Stimulated activated CD8-positive, alpha-beta memory T cell treated with anti-CD3 and anti-CD28 coated beads, Interleukin-7, amount 100 ng/mL, for 1 hour (primary cell): ENCODE measurements at places on chromosomes 5 and 9.

- no peak for DNase-seq
Observed at GRCh38 chr9:37902796-37903646, 906 bp downstream of the SLC25A51 start.

DNA sequence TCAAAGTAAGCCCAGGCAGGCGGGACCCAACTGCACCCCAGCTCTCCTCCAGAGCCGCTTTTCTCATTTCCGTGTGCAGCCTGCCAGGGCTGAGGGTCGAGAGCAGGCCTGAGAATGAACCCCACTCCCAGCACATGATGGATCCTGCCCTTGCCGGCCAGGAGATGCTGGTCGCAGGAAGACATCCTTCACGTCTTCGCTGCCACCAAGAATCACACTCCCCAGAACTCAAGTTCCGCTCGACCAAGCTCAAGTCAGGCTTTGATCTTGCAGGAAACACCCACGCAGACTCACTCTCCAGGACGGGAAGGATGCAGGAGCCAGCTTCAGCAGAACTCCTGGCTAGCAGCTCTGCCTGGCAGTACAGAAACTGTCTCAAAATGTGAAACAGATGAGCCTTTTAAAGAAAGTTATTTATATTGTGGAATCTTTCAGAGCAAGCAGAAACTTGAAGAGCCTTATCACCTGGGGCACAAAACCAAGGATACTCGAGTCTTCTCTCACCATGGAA, 102.4 kb downstream of the ROR2 start:
- DNase-seq, result no peak

GRCh38 chr5:72693546-72694205, 122.8 kb upstream of the TNPO1 start:
- DNase-seq, result no peak

DNA sequence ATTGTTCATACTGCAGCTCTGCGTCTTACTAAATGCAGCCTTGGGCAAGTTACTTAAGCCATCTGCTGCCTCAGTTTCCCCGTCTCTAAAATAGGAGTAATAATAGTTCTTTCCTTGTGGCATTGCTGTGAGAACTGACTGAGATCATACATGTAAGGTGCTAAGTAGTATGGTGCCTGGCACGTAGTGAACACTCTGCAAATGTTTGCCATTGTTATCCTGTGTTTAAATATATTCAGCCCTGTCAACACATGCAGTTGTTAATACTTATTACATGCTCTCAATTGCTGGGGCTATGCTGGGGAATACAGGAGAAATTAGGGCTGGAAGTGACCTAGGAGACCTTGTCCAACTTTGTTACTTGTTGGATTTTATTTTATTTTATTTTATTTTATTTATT, 105.2 kb upstream of the RAI14 start:
- DNase-seq, result no peak

DNA sequence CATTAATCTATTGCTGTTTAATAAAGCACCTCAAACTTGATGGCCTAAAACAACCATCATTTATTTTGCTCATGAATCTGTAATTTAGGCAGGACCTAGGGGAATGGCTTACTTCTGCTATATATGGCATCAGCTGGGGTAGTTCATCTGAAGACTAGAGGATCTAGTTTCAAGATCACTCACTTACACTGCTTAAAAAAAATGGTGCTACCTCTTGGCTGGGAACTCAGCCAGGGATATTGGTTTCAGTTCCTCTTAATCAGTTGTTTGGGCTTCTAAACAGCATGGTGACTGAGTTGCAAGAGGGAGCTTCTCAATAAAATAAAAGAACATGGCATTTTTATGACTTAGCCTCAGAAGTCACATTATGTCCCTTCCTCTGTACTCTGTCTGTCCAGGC, 142.0 kb downstream of the FAM114A2 start:
- no peak for DNase-seq

- DNase-seq, result no peak
Observed at GRCh38 chr9:122145592-122145863, 14.1 kb downstream of the NDUFA8 start.

- no peak for DNase-seq
Observed at GRCh38 chr9:72656021-72656420, 134.6 kb downstream of the TMC1 start.

DNA sequence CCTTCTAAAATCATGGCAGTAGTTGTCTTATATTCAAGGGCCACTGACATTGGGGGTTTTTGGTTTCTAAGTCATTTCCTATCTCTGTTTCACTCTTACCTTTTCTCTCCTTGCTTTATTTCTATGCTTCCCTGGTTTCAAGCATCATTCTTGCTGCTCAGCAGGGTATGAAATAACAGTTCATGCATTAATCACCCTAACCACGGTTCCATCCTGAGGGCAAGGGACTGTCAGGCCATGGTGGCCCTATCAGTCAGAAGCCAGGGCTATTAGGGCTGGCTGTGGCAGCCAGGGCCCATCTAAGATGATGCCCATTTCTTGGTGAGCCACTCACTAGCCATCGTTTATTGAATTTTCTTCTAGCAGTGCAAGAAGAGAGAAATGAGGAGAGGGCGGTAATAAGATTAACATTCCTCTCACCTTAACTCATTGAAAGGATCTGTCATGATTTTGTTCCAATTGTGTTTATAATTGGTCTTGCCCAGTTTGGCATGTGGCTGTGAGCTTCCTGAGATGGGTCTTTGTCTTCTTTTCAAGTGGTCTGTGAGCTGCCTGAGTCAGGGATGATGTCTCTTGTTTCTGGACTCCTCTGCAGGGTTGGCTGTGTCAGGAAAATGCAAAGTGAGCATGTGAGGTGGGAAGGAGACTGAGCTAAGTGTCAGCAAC, 45.2 kb downstream of the CYSTM1 start:
- DNase-seq, result no peak

GRCh38 chr9:113996531-113997001, 81.5 kb downstream of the AMBP start:
- no peak for DNase-seq

- no peak for DNase-seq
Observed at GRCh38 chr9:6271508-6272228, 56.1 kb downstream of the IL33 start.

DNA sequence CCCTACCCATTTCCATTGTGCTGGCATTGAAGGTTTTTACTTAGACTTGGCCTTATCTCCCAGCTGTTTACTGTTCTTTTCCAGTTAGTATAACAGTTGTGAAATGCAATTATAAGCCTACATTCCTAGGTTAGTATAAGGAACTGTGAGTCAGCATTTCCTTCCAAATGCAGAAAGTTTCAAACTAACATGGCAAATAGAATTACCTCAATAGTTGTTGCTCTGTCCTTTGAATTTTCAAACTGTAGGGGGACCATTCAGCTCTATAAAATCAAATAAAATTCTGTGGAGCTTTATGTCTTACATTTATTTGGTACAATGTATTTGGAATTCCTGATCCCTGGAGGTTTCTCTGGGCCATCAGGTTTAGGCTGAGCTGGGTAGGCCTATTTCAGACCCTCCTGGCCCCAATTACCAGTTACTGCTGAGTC, 47.2 kb downstream of the ARHGEF28 start:
- DNase-seq, result no peak

GRCh38 chr9:38370176-38370575, 22.3 kb upstream of the ALDH1B1 start:
- DNase-seq, result no peak

GRCh38 chr9:114047717-114048116, 30.4 kb downstream of the AMBP start:
- DNase-seq, result no peak

DNA sequence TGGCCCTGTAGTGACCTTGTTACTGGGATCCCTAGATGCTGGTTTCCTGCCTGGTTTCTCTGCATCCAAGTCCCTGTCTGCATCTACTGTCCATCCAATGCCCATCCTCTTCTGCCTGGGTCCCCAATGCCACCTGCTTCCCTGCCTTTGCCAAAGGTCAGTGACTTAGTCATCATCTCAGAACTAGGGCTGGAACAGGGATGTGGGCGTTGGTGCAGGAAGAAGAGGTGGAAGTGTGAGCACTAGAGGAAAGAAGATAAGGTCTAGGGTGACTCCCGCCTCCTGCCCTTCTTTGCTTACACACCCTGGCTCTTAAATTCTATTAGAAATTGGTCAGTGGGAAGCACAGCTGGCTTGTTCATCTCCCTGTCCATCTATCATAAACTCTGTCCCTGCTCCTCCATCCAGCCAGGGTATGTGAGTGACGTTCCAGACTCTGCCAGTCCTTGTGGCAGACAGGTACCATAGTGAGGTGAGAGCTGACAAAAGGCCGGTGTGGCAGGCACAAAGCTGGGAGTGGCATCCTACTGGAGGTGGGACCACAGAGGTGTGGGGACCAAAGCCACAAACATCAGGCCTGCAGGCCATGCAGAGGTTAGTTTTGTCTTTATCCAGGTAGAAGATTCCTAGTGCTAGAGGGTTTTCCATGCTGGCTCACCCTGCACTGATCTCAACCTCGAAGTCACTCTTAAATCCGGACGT, 9.2 kb downstream of the PTPN3 start:
- no peak for DNase-seq

GRCh38 chr5:37198061-37198460, 51.1 kb downstream of the CPLANE1 start:
- DNase-seq, result no peak

DNA sequence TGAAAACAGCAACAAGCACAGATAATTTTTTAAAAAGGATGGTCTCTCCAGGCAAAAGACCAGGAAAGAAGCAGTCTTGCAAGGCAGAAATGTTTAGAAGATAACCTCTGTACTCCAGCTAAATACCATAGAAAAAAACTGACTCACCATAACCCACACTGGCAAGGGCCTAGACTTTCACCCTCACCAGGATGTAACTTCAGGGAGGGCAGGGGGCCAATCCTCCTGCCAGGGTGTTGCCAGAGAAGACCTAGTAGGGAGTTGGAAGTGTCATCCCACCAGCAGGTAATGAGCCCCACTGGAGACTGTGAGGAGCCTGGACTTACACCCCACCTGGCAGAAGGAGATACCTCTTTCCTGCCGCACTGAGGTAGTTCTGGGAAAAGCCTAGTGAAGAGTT, 97.6 kb downstream of the PRELID2 start:
- DNase-seq, result no peak

GRCh38 chr9:70641631-70642030, 227.2 kb upstream of the KLF9 start:
- DNase-seq, result no peak

- DNase-seq, result no peak
Observed at GRCh38 chr5:131685516-131686171, 50.6 kb upstream of the RAPGEF6 start.

GRCh38 chr5:119412279-119413227, 39.7 kb upstream of the HSD17B4 start:
- DNase-seq, result no peak

GRCh38 chr5:72688916-72689315, 127.5 kb upstream of the TNPO1 start:
- DNase-seq, result no peak

GRCh38 chr9:99779277-99779676, 42.4 kb upstream of the NR4A3 start:
- DNase-seq, result no peak

- DNase-seq, result no peak
Observed at GRCh38 chr9:13597427-13597826, 317.9 kb upstream of the MPDZ start.

GRCh38 chr9:841371-842209, at the start of gene DMRT1:
TSS of gene DMRT1 (plus strand) at chr9:841697. CDS start at chr9:841839, 142 bp downstream.
- no peak for DNase-seq

GRCh38 chr5:317086-317811, 4.3 kb upstream of the AHRR start:
- no peak for DNase-seq

GRCh38 chr5:56692359-56693219, 122.8 kb upstream of the MAP3K1 start:
- DNase-seq, result no peak

GRCh38 chr5:38291355-38291754, 33.0 kb downstream of the EGFLAM start:
- no peak for DNase-seq

DNA sequence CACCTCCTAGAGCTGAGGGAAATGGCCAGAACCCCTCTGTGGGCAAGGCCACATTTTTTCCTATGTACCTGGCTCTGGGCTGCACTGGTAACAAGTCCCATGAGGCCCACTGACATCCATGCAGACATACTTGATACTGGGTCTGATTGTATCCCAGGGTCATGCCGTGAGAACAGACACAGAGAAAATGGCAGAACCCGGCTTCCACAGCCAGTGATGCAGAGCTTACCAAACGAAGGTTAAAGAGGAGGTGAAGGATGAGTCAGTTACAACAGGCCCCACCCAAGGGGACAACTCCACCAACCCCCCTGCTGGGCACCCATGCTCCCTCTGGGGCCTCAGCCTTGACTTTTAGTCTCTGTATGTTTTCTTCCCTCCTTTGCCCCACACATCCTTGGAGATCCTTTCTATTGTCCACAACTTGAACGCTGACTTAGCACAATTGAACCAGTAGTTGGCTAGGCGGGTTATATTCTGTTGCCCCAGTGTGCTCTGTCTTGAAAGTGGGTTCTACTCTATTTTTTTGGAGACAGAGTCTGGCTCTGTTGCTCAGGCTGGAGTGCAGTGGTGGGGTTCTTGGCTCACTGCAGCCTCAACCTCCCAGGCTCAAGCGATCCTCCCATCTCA, 93.5 kb downstream of the DAP start:
- DNase-seq, result no peak

GRCh38 chr5:142758062-142758795, 11.9 kb upstream of the ARHGAP26 start:
- no peak for DNase-seq

GRCh38 chr9:97847474-97848214, 5.4 kb upstream of the FOXE1 start:
- no peak for DNase-seq

- no peak for DNase-seq
Observed at GRCh38 chr9:83346655-83347420, 191.4 kb downstream of the FRMD3 start.

DNA sequence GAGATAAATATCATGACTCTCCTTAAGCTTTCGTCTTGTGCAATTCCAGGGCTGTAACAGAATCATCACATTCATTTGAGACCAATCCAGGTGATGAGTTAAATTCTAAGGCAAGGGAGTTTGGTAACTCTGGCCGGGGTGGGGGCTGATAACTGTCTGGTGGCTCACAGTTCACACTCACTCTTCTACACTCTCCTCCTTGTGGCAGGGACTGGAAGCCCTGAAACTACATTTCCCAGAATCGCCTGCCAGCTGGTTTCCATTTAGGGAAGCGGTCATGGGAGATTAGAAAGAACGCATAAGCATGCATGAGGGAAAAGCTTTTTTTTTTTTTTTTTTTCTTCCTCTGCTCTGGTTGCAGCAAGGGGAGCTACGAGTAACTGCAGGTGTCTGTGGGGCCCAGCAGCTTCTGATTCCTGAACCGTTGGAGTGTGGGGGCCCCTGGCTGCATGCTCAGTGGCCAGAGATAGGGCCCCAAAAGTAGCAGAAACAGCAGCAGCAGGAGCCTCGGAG, 154.8 kb upstream of the TBC1D2 start:
- no peak for DNase-seq

DNA sequence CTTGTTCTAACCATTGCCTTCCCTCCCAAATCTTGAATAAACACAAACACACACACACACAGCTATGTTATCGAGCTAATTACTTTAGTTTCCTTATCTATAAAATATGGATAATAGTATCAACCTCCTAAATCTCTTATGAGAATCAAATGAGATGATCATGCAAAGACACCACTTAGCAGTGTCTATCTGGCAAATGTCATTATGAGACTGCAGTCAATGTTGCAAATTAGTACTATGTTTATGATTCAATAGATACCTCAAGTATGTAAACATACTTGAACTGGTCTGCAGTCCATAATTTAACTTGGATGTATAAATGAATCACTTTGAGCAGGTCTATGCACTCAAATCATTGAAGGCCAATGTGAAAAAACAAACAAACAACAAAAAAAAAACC, 22.2 kb upstream of the ERAP2 start:
- no peak for DNase-seq

GRCh38 chr9:108544866-108545265, 310.9 kb downstream of the ACTL7B start:
- no peak for DNase-seq
